ENCODE measurements at places on chromosomes 1 and 21.

GRCh38 chr1:244680667-244681066, 27.7 kb downstream of the DESI2 start:
- no peak for DNase-seq

DNA sequence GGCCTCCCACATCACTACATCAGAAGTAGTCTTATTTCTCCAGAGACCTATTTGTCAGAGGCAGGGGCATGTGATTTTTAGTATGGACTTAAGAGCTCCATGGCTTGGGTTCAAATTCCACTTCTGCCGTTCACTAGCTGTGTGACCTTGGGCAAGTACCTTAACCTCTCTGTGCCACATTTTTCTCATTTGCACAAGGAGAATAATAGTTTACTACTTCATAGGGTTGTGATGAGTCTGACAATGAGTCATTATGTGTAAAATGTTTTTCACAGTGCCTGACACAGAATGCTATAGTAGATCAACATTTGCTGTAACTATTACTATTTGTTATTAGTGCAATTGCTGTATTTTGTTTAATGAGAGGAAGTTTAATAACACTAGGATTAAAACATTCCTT, 200.6 kb downstream of the PRDM2 start:
- no peak for DNase-seq

DNA sequence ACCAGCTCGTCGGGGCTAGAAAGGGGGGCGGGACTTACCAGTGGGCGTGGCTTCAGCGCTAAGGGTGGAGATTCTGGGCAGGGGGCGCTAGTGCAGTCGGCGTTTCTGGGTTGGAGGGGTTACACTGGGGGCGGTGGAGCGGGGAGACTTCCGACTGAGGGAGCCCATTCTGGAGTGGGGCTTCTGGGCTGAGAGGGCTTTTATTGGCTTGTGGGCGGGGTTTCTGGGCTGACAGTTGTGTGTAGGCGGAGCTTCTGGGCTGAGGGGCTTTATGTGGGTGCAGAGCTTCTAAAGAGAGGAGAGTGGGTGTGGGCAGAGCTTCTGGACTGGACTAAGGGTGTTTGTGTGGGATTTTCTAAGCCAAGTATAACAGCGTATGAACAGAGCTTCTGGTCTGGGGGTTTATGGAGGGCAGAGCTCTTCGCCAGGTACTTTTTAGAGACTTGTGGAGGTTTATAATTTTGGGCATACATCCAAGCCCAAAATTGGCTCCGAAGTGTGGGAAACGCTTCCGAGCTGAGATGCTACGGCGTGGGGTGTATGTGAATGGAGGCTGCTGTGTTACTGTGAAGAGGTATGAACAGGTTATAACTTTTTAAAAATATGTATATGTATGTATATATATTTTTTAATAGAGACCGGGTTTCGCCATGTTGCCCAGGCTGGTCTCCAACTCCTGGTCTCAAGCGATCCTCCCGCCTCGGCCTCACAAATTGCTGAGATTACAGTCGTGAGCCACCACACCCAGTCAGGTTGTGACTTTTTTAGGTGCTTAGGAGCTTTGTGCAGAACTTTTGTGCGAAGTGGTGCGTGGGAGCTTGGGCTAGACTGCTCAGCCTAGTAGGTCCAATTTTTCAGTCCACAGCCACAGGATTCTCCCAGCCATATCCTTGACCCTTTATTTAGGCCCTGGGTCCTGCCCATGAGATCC, 825 bp downstream of the TMEM39B start:
- peak; percentile 94 for DNase-seq

GRCh38 chr21:25806060-25806459, 71.3 kb downstream of the GABPA start:
- no peak for DNase-seq

GRCh38 chr1:51345300-51345687, 14.9 kb upstream of the TTC39A start:
- no peak for DNase-seq

- no peak for DNase-seq
Measured at GRCh38 chr1:47999097-47999496, 1.9 kb upstream of the TRABD2B start.

DNA sequence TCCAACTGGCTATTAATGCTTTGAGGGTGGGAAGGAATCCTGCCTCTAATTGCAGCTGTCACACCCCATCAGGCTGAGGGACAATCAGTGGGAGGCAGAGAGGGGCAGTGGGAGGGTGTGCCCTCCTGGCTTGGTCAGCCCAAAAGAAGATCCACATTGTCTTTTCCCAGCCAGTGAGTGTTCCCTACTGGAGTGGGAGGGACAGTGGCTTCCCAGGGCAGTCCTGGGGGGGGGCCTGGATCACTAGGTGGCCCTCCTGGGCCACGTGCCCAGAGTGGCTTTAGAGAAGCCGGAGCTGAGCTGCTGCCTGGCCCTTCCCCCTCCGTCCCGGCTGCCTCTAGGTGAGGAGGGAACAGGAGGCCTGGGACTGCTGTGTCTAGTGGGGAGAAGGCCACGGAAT, 14.0 kb downstream of the INKA2 start:
- DNase-seq: no peak

GRCh38 chr1:99650773-99651437, 5.0 kb downstream of the PALMD start:
- no peak for DNase-seq

GRCh38 chr1:59146651-59147358, 150.1 kb upstream of the FGGY start:
- no peak for DNase-seq

GRCh38 chr1:77014073-77014788, 147.0 kb downstream of the ST6GALNAC5 start:
- DNase-seq: peak; percentile 29

DNA sequence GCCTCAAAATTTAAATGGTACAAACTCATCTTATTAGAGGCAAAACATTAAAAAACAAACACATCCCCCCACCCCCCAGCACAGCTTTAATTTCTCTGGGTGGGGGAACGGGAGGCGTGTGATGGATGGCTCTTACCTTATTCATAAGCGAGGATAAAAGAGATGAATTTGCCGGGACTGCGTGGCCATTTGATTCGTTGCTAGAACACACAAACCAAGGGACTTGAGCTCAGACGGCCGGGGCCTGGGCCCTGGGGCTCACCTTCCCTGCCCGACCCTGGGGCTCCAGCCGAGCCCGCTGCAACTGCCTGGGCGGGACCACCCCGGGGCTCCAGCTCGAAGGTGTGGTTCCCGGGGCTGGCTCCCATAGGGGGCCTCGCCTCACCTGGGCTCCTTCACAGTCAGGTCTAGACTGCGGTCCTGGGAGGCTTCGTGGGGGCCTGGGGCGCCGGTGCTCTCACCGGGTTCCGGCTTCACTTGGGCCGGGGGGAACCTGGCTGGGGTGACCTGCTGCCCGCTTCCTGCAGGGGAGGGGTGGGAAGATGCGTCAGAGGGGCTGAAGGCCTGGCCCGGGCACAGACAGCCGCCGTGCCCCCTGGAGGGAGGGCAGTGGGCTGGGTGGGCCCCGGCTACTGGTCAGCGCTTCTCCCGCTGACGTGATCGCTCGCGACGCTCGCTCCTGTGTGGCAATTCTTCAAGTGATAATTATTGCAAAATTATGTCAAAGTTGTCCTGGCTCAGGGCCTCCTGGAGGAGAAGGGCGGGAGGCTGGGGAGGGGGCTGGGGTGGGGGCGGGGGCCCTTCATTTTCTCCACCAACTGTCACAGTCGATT, 145.7 kb downstream of the CASZ1 start:
- DNase-seq: no peak

Data from SK-N-DZ (cell line).